ENCODE measurements at places on chromosomes 6 and 20.

GRCh38 chr6:42771741-42772100 is 10.1 kb upstream of the BICRAL start:
- no peak for DNase-seq

DNA sequence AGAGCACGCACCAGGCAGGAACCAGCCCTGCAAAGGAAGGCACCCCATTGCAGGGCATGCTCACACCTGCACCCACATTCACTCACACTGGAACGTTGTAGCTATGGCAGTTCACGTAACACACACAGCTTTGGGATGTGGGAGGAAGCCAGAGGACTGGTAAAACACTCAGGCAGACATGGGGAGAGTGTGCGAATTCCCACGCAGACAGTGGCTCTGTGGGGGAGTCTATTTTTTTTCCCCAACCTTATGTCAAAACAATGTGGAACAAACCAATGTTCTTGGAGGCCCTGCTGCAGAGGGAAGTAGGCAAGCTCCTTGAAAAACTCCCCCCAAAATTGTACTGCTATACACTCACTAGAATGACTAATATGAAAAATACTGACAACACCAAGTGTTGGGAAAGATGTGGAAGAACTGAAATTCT is 91.0 kb downstream of the PPP1R14C start:
- no peak for DNase-seq

DNA sequence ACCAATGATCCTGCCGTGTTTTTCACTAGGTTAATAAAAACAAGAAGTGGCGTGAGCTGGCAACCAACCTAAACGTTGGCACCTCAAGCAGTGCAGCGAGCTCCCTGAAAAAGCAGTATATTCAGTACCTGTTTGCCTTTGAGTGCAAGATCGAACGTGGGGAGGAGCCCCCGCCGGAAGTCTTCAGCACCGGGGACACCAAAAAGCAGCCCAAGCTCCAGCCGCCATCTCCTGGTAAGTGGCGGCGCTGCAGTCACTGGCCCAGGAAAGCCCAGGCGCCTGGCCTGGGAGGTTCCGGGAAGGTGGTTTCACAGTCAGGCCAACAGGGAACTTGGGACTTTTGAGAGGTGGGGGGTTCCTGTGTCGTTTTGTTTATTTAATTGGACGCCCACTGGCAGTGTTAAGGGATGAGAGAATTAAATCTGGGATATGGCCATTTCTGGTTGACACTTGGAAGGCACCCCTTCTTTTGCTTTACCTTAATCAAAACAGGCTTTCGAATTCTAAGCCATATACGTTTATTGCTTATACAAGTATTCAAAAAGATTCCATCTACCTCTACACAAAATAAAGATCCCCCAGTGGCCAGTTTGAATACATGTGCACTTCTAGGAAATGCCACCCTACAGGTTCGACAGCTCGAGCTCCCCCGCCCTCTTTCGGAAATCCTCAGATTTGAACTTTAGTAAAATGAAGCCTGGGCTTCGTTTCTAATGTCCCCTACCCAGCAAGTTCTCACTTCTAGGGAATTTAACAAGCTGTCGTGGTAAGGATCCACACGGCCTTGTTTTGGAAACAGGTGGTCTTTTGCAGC is 138.9 kb downstream of the TMEM242 start:
- peak; percentile 64 for DNase-seq

DNA sequence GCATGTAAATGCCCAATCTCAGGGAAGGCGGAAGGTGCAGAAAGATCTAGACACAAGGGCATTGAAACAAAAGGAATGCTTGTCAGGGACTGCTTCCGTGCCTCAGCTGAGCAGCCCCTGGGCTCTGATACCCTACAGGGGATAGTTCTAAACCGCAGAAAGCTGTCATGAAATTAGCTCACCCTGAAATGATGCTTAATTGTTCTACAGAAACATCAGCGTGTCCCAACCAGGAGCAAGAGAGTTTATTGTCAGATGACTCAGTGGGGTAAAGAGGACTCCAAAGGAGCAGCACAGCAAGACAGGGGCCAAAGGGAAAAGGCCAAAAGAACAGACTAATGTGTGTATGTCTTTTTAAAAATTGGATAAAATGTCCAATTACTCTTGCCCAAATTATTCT is 258.4 kb upstream of the JARID2 start:
- DNase-seq = no peak

DNA sequence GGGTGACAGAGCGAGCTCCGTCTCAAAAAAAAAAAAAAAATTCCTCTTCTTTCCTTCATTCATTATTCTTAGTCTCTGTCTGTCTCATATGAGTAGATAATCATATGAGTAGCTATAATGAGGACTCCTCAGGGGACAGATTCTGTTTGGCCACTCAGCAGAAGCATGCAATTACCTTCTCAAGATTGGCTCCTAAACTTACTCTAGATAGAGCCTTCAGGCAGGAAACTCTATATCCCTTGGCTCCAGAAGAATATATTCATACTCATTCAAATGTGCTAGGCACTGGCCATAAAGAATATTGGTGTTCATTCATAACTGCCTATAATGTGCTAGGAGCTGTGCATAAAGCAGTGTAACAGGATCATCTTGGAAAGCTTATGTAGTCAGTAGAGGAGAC is 2.2 kb upstream of the ACAT2 start:
- no peak for DNase-seq

DNA sequence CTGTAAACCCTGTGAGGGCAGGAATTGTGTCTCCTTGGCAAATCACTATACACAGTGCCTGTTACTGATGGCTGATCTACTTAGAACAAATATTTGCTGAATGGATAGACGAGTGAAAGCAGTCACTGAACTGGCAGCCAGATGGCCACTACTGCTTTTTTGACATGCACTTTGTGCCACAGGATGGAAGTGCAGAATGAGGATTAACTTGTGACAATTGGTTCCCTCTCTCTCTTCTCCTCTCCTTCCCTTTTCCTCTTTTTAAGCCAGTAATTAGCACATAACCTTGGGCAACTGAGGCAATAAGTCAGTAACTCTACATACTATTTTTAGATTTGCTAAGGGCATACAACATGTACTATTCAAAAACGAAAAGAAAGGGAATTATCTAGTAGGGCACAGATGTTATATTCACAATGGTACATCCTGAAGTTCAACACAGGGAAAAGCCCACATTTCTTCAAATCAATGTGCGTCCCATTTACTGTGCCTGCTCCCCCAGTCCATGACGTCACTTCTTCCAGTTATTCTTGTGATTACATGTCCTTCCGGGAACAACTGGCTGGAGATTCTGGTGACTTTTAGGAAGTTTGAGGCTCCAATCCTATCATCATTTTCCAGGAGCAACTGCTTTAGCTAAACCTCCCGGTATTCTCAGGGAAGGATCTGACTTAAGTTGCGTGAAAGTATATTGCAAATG is 17.0 kb upstream of the RPS6KA2 start:
- DNase-seq = no peak

DNA sequence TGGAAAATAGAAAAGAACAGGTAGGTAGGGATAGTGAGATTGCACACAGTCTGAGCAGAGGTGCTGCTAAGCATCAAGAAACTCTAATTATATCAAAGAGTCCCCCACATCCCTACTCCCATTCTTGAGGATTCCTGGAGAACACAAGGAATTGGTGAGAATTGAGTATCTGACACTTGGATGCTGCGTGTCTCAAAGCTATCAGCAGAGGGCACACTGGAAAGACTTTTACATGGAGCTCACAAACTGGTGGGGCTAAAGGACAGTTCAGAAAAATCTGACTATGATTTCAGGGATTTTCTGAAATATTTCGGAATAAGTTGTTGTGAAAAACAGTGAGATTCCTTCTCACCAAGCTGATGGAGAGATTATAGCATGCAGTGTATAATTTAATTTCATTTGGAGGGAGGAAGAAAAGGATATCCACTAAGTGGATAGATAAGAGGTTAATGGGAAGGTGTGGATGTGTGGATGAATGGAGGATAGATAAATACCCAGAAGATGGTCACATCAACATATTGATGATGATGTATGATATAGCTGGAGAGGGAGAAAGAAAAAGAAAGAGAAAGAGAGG is 215.4 kb upstream of the DEFB112 start:
- DNase-seq = no peak

- DNase-seq = no peak
Observed at GRCh38 chr6:136787726-136788068, 4.6 kb downstream of the MAP3K5 start.

GRCh38 chr6:30544666-30545272 is 11.5 kb downstream of the GNL1 start:
- peak; percentile 43 for DNase-seq
